ENCODE measurements at places on chromosomes 6 and 20. TPM values are rescaled to one million over a fixed set of nuclear protein-coding genes. Genes with fewer than 3 reads are reported as not detected.

GFOD1 gene
- 2.3 TPM for total RNA-seq

AGER gene
- 16.5 TPM for total RNA-seq

DACT2 gene
- not detected for total RNA-seq

- peaks cover 7% of the 10 kb centered on the region for H3K27me3 ChIP-seq
- H3K4me1 ChIP-seq, result no peaks in the 10 kb centered on the region
These were observed 22.1 kb downstream of the PBOV1 start for GRCh38 chr6:138196122-138196738.

- H3K27me3 ChIP-seq, result peaks cover 8% of the 10 kb centered on the region
- H3K27ac ChIP-seq, result no peak overlapping the region
- no peaks in the 10 kb centered on the region for H3K4me1 ChIP-seq
- H3K36me3 ChIP-seq, result no peaks in the 10 kb centered on the region
- DNase-seq, result no peak
These were observed 101.0 kb upstream of the CHD6 start for GRCh38 chr20:41719151-41719550.

- H3K27me3 ChIP-seq, result no peaks in the 10 kb centered on the region
- no peak overlapping the region for H3K27ac ChIP-seq
- H3K36me3 ChIP-seq, result no peaks in the 10 kb centered on the region
- DNase-seq, result no peak
- peaks cover 25% of the 10 kb centered on the region for H3K4me1 ChIP-seq
These were observed 237.5 kb downstream of the ERMARD start for GRCh38 chr6:169988769-169989550.

- no peak overlapping the region for H3K4me3 ChIP-seq
- peak; percentile 11 for DNase-seq
- no peaks in the 10 kb centered on the region for H3K27me3 ChIP-seq
- H3K27ac ChIP-seq, result no peak overlapping the region
These were observed 347.7 kb downstream of the BCKDHB start for GRCh38 chr6:80454197-80454596.

DNA sequence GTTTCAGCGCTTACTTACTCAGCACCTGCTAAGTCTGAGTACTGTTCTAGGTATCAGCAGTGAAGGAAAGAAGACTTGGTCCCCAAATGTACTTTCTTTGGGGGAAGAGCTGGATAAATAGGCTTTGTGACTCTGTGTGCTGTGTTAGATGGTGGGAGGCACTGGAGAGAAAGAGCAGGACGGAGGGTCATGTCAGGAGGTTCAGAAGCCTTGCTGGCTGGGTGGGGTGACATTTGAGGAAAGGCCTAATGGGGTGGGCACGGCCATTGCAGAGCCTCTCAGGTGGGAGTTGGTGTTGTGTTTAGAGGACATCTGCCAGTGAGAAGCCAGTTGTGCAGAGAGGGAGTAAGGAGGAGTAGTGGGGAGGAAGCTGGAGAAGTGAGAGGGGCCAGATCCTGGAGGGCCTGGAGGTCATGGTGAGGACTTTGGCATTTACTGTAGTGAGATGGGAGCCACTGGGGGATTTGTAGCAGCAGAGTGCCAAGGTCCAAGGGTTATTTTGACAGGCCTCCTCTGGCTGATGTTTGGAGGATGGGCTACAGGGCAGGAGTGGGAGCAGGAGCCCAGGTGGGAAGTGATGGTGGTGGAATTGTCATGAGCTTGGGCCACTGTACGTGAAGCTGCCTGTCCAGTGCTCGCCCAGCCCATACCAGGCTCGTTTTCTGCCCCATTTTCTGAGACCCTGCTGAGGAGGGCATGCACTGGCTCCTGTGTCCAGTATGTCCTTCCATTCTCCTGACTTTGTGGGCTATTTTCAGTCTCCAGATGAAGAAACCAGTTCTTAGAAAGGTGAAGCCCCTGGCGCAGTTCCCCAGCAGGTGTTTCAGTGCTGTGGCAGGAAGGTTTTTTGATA lies 886 bp downstream of the SDCBP2 start:
- H3K4me1 ChIP-seq, result peaks cover 47% of the 10 kb centered on the region
- no peak overlapping the region for H3K4me3 ChIP-seq
- H3K36me3 ChIP-seq, result peaks cover 24% of the 10 kb centered on the region
- peak overlapping the region; percentile 34 for H3K27ac ChIP-seq
- no peaks in the 10 kb centered on the region for H3K27me3 ChIP-seq
- DNase-seq, result peak; percentile 6

- peaks cover 1% of the 10 kb centered on the region for H3K27me3 ChIP-seq
- no peak overlapping the region for H3K27ac ChIP-seq
- no peak for DNase-seq
- no peak overlapping the region for H3K4me3 ChIP-seq
- no peaks in the 10 kb centered on the region for H3K4me1 ChIP-seq
- H3K36me3 ChIP-seq, result no peaks in the 10 kb centered on the region
These were observed 152.4 kb upstream of the MAN1A1 start for GRCh38 chr6:119501798-119502483.

GRCh38 chr20:53838311-53838868 lies 232.0 kb downstream of the BCAS1 start:
- no peaks in the 10 kb centered on the region for H3K36me3 ChIP-seq
- H3K27ac ChIP-seq, result no peak overlapping the region
- H3K4me1 ChIP-seq, result peaks cover 62% of the 10 kb centered on the region
- DNase-seq, result no peak

- no peaks in the 10 kb centered on the region for H3K4me1 ChIP-seq
- no peak for DNase-seq
- H3K4me3 ChIP-seq, result no peak overlapping the region
- H3K27me3 ChIP-seq, result no peaks in the 10 kb centered on the region
- H3K27ac ChIP-seq, result no peak overlapping the region
These were observed 649.4 kb downstream of the HDGFL1 start for GRCh38 chr6:23218751-23219150.

- no peak overlapping the region for H3K27ac ChIP-seq
- H3K4me3 ChIP-seq, result no peak overlapping the region
- H3K36me3 ChIP-seq, result no peaks in the 10 kb centered on the region
These were observed 237.1 kb downstream of the SMOC2 start for GRCh38 chr6:168678077-168678476.

DNA sequence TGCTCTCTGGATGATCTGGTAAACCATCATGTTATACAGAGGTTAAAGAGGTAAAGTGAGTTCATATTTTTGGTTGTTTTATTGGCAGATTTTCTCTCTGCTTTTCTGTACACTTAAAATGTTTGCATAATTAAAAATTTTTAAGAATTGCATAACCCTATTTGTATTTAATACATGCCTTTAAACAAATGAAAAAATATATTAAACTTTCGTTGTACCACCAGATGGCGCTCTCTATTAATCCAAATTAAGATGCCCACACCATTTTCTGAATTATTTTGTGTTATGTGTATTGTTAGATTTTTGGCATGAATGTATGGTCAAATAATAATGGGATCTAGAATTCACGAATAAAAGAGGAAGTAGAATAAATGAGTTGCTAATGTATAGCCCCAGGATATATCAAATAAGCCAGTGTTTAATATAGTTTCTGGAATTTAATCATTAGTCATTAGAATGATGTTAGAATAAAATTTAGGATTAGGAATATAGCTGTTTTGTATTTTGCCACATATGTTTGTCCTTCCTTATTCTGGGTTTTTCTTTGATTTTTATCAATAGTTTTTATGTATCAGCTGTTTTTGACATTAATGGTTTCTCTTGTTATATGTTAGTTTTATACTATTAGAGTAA lies 38.9 kb downstream of the SMAP1 start:
- peaks cover 1% of the 10 kb centered on the region for H3K36me3 ChIP-seq
- H3K27ac ChIP-seq, result no peak overlapping the region
- peaks cover 47% of the 10 kb centered on the region for H3K4me1 ChIP-seq
- DNase-seq, result no peak

DNA sequence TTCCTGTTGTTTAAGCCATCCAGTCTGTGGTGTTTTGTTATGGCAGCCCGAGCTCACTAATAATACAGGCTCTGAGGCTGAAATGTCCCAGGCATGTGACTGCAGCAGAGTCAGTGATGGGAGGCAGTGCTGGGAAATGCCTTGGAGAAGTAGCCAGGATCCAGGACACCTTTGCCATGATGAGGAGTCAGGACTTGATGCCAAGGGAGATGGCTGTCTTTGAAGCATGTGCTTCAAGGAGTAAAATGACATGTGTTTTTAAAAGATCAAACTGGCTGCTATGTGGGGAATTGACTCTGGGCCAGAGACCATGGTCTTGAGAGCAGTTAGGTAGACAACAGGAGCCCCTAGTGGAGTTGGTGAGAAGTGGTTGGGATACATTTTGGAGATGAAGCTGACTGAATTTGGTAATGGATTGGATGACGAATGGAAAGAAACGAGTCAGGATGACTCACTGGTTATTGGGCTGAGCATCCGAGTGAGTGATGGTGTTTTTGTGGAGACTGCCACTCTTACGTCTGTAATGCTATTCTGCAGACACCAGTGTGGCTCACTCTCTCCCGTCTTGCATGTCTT lies 322.2 kb downstream of the PLCB1 start:
- H3K4me1 ChIP-seq, result peaks cover 7% of the 10 kb centered on the region
- peak; percentile 23 for DNase-seq
- no peaks in the 10 kb centered on the region for H3K27me3 ChIP-seq
- H3K27ac ChIP-seq, result no peak overlapping the region

GRCh38 chr20:47466213-47466612 lies 35.5 kb upstream of the NCOA3 start:
- H3K4me3 ChIP-seq, result no peak overlapping the region
- H3K27me3 ChIP-seq, result no peaks in the 10 kb centered on the region
- H3K27ac ChIP-seq, result no peak overlapping the region
- peaks cover 4% of the 10 kb centered on the region for H3K4me1 ChIP-seq
- H3K36me3 ChIP-seq, result no peaks in the 10 kb centered on the region
- no peak for DNase-seq

DNA sequence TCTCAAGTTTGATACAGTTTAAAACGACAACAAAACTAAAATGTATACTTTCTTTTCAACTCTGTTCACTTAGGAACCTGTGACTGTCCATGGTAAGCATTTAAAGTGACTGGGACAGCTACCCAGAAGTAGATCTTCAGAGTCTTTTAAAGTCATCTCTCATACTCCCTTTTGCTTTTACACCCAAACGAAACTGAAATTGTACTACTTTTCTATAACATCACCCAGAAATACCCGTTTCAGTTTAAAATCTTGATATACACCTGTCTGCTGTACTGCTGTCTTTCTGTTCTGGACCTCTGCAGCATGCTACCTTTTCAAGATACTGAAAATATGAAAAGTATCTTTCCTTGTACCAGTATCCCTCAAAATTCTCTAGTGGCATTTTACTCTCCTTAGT lies 170.4 kb upstream of the THEMIS start:
- H3K4me1 ChIP-seq, result peaks cover 6% of the 10 kb centered on the region
- H3K27me3 ChIP-seq, result no peaks in the 10 kb centered on the region
- DNase-seq, result no peak
- no peak overlapping the region for H3K27ac ChIP-seq
- H3K36me3 ChIP-seq, result no peaks in the 10 kb centered on the region
- no peak overlapping the region for H3K4me3 ChIP-seq

DNA sequence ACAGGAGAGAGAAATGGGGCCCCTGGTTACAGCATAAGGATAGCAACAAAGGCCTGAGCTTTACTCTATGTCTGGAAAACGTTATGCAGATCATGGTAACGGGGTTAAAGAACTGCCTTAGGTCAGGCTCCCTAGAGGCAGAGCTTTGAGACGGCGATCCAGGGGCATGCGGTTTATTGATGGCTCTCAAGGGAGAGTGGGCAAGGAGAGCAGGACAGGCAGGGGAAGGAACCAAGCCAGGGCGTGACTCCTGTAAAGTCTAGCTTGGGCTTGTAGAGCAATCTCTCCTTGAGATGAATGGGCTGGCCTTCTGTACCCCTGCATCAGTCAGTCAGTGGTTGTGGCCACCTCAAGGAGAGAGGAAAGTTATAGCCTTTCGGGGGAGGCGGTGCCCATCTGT lies 12.5 kb upstream of the FERMT1 start:
- DNase-seq, result no peak
- H3K27ac ChIP-seq, result no peak overlapping the region
- no peaks in the 10 kb centered on the region for H3K4me1 ChIP-seq
- no peak overlapping the region for H3K4me3 ChIP-seq
- H3K27me3 ChIP-seq, result peaks cover 11% of the 10 kb centered on the region
